ENCODE measurements at places on chromosomes 6 and 20.

DNA sequence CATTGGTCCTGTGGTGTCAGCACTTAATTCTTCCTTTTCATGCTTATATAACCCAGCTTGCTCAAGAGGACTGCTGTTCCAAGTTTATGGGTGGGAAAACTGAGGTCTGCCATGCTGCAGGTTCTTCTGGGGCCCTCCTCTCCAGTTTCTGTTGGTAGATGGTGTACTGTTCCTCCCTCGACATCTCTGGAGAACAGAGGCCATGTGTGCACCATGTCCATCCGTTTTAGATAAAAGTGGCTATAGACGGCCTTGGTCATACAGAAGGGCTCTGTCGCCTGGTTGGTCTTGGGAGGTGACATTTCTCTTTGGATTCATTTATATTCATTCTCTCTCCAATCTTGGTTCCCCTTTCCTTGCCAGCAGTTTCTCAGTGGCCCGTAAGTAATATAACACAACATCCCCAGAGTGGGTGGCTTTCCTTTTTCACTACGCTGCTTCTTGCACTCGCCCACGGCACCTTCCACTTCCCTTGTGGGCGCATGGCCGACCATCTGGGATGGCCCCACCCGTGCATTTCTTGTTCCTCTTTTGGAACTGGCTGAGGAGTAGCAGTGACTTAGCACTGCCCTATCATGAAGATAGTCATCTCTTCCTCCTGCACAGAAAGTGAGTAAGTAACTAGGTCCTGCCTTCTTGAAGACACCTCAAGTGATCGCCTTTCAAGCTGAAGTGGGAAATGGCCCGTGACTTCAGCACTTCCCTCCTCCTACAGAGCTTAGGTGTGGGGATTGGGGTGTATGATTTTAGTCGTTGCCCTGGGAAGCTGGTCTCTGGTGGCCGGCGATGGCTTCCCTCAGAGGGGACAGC is 94.2 kb downstream of the RREB1 start:
- DNase-seq = no peak

DNA sequence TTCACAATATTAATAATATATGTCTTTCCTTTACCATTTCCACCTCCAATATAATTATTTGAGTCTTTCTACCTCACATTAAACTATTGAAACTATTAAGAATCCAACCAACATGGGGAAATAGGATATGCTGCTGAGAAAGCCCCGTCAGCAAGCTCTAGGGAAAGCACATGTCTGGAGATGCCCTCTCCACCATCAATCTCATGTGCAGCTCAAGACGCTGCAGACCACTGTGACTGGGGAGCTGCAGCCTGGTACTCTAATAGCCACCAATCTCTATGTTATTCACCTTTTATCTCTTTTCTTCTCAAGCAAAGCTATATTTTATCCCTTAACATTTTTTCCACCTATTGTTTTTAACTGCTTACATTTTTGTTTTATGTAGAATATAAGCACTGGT is 50.3 kb downstream of the COL9A1 start:
- no peak for DNase-seq

DNA sequence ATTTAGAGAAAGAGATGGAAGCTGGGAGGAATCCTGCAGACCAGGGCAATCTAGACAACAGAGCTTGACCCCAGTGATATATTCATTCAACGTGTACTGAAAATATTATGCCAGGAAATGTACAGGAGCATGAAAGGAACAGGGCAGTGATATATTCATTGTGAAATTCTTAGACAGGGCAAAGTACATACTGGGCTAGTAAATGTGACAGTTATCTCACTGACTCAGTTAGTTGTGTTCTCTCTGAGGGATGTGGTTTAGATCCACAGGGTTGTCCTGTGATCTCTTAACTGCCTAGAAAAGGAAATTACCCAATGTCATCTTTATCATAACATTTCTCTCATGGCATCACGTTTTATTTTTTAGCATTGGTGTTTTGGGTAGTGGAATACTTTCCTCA is 891.3 kb downstream of the EYS start:
- no peak for DNase-seq

DNA sequence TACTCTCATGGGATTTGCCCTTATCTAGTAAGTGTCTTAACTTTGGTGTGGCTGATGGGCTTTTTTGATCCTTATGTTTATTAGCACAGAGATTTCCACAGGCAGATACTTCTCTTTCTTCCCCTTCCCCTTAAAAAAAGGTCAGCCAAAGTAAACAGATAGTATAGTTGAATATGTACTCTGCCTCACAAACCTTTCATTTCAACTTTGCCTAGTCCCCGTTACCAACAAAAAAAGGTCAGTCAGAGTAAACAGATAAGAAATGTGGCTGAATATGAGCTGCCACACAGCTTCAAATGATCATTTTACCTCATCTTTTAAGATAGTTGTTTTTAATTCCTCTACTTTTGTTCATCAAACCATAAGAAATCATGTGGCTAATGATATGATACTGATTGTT is 34.1 kb upstream of the SLC35D3 start:
- no peak for DNase-seq

DNA sequence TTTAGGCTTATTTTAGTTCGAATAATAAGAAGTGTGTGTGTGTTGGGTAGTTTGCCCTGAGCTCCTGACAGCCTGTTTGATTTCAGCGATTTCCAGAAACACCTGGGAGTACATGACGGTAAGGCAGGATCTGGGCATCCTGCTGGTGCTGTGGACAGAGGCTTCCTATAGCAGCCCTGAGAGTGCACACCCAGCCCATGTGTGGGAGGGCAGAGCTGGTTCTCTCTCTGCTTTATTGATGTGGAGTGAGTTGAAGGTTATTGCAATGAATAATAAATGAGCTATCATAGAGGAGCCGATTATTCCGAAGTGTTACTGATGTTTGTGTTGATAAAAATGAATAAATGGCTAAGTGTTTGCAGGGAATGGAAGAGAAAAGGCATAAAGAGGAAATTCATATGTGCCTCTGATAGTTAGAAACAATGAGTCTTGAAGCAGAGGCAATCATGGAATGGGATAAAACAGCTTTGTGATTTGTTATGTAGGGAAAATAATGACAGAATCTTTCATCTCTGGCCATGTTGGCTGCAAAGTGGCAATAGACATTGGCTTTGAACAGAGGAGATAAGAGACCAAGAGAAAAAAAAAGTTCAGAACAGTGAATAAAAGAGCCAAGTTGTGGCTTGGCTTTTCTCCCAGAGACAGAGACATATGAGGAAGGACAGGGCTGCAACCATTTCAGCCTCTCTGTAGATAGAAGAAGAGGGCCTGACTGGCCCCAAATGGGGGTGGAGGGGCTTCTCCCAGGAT is 166.2 kb upstream of the CHD6 start:
- DNase-seq = no peak

DNA sequence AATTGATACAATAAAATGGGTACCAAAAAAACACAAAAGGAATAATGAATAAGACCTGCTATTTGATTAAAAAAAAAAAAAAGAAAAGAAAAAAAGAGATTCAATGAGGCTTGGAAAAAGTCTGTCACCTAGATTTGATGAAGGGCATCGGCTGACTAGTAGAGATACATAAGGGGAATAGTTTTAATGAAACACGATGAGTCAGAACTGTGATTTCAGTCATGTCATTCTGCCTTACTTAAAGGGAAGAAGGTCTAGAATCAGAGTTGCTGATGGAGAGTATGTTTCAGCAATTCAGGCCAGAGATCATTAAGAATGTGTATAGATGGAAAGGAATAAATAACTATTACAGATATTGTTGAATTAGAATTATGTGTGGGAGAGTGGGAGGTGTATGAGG is 565.9 kb upstream of the RNF217 start:
- no peak for DNase-seq

DNA sequence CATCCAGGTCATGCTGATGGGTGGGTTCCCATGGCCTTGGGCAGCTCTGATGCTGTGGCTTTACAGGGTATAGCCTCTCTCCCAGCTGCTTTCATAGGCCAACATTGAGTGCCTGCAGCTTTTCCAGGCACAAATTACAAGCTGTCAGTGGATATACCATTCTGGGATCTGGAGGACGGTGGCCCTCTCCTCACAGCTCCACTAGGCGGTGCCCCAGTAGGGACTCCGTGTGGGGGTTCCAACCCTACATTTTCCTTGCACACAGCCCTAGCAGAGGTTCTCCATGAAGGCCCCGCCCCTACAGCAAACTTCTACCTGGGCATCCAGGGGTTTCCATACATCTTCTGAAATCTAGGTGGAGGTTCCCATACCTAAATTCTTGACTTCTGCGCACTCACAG is 602.6 kb upstream of the HS3ST5 start:
- DNase-seq = no peak

DNA sequence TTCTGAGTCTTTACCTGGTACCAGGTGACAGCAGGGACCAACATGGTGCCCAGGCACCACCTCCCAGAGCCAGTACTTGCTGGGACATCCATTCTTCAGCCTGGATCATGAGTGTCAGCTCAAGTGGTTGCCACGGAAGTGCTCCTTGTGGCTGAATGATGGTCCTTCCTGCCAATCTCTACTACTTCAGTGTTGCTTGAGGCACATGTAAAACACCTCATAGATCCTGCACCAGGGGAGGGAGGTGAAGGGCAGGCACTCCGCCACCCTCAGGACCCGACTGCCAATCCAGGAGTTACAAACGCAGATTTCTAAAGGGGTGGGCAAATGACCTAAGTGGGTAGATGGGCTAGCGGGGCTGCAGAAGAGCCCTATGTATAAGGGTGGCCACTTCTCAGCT is 226.0 kb downstream of the PREX1 start:
- DNase-seq = no peak

- DNase-seq = no peak
Measured at GRCh38 chr6:119174085-119174445, 95.6 kb upstream of the FAM184A start.

DNA sequence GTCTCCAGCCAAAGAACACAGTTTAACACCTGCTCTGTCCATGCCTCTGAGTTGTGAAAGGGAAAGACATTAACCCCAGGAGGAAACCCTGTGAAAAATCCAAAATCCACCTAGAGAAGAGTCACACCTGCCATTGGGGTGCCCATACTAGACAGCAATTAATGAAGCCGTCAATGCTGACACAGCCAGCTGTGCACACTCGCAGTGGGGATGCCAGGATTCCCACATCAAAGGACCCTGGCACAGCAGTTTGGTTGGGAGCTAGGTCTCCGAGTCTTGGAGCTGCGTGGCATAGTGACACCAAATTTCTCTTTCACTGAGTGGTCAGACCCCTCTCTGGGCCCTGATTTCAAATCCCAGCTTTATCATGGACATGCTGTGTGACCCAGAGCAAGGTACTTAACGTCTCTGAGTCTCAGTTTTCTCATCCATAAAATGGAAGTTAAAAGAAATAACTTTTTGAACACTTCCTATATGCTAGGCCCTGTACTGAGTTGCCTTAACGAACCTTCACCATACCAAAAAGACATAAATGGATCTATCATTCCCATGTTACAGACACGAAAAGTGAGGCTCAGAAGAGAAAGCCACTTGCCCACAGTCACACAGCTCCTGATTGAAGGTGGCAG is 30.8 kb downstream of the BPIFB1 start:
- DNase-seq = no peak

DNA sequence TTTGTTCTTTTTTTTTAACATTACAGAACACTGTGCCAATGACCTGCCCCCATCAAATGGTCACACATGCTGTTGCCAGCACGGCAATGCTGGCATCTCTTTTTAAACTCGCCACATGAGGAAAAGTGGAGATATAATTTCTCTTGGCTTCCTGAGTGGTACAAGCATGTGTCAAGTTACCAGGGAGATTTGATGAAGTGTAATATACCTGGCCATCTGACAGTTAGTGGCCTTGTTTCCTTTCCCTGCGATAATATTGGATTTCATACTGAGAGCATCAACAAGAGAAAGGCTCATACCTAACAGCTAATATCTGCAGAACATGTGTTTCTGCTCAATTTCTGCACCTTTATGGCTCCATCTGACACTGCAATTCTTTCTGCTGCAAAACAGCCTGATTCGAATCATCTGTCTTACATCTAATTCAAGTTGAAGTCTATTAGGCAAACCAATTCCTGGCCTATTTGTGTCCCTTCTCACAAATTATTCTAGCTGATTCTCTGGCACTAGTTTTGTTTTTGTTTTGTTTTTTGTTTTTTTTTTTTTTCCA is 519.5 kb downstream of the PREX1 start:
- no peak for DNase-seq

DNA sequence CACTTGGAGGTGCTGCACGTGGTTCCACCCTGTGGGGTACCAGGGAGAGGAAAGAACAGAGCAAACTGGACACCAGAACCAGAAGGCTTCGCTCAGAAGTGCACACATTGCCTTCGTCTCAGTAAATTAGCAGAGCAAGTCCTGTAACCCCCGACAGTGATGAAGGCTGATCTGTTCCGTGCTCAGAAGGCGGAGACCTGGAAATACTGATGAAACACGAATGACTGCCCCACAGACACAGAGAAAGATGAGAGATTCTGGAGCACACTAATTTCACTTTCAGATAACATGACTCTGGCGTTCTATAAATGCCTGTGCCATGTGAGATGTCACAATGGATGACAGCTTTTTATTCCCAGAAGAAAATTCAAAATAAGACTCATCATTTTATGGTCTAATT is 44.2 kb upstream of the CCR6 start:
- no peak for DNase-seq

DNA sequence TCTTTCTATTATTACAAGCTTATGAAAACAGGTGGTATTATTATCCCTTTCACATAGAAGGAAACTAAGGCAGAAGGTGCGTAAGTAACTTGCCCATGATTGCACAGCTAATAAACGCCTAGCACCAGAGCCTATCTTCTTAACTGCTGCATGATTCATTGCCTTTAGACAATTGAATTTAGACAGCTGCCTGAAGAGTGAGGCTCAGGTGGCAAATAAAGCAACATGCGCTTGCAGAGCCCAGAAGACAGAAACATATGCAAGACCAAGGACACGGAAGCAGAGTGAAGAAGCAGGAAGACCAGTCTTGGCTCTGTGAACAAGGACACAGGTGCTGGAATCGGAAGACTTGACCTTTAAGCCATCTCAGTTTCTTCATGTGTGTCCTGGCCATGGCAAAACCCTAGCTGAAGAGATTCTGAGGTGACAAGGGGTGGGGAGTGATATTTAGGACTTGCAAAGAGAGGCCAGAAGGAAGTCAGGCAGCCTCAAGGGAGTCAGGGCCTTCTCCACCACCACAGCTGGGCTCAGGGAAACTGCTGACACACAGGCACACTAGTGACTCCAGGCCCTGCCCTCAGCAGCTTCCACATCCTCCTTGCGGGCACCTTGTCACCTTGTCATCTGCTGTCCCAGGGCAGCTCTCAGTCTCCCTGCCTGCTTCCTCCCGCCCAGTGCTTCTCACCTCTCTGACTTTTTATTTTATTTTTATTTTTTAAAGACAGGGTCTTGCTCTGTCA is 91.7 kb upstream of the SLC22A16 start:
- no peak for DNase-seq

GRCh38 chr20:32635764-32636163 is 38.0 kb downstream of the C20orf203 start:
- DNase-seq = no peak
